ENCODE measurements at places on chromosomes 12 and 14.

- DNase-seq, result peak; percentile 22
These were observed 57.8 kb downstream of the TMEM117 start for GRCh38 chr12:43893670-43894069.

DNA sequence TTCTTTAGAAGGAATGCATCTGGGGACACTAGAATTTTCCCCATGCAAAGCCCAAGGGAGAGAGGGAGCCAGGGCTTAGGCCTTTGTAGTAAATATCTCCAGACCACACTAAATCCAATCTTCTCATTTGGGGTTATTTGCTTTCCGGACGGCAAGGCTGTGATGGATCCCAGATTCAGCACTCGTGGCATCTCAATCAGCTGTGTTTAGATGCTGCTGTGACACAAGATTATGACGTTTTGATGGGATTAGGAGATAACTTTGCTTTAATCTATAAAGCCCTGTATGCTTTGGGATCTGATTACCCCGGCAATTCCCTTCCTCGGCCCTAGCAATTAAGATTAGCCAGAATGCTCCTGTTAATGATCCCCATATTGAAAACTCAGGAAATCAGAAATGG is 686.7 kb upstream of the TBX3 start:
- DNase-seq, result no peak

GRCh38 chr14:68813318-68813838 is 20.5 kb upstream of the ZFP36L1 start:
- no peak for DNase-seq

- DNase-seq, result no peak
These were observed 221.2 kb upstream of the FLRT2 start for GRCh38 chr14:85308531-85309300.

DNA sequence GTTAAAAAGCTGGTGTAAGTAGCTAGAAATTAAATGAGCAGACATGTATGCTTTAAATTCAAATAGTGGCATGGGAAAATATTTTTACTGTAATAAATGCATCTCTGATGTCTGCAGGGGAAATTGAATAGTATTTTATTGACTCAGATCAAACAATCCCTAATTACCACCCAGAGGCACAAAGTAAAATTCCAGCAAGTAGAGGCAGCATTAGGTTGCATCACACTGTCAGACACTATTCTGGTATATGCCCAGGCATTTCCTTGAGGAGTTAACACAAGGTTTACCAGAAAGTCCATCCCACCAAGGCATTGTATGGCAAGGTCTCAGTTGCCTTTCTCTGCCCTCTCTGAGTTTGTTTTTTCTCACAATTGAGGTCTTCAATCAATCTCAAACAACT is 201.6 kb upstream of the KITLG start:
- peak; percentile 37 for DNase-seq

GRCh38 chr12:126897778-126898177 is 1369.2 kb upstream of the TMEM132C start:
- no peak for DNase-seq

- DNase-seq, result peak; percentile 65
These were observed 783 bp downstream of the CORO1C start for GRCh38 chr12:108730365-108731104.

- DNase-seq, result no peak
These were observed 17.6 kb downstream of the AVIL start for GRCh38 chr12:57800965-57801364.

DNA sequence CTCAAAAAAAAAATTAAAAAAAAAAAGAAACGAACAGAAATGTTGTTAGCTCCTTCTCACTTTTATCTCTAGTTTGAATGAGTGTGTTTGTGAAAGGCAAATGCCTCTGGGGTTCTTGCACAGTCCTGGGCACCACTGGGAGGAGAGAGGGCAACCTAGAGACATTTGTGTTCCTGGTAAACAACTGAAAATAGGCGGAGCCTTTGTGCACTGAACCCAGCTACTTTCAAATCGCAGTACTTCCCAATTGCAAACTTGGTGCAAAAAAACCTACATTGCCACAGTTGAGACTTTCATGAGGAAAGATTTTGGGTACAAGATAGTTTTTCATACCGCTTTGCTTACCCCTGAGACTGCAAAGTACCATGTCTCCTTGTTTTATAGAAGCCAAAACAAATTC is 430.0 kb downstream of the ZFP36L1 start:
- DNase-seq, result no peak

DNA sequence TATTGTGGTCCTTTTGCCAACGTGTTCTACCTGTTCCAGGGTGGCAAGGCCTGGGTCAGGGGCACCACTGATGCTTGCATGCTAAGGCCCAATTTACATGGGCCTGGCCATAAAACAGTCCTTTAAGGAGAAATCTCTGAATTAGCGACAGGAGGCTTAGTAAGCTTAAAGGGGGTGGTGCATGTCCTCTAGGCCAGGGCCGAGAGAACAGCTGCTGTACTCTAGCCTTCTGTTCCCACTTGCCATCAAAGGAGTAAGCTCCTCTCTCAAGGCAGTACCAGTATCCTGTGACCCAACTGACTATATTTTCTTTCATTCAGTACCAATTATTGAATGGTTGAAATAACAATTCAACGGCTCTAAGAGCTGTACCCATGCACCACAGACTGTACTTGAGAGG is 67.7 kb upstream of the ZDHHC17 start:
- DNase-seq, result no peak

DNA sequence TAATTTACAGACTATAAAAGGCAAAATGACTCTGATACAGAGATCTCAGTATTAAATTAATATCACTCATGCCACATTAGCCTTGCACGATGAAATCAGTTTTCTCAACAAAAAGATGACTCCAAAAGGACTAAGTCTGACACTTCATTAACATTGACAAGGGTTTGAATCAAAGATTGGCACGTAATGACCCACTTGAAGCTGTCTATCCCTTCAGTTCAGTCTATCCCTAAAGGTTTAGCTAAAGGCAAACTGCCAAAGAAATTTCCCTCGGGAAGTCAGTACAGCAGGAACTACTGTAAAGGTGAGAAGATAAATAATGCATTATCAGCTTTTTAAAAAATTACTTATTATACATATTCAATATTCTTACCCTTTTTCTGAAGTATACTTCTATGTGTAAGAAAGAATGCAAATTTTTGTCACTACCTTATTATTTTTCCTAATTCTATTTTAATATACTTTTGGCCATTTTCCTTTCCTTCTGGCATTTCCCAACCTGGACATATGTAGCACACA is 127.1 kb downstream of the NELL2 start:
- DNase-seq, result no peak

GRCh38 chr14:77498120-77498979 is at the start of gene ISM2:
TSS of gene ISM2 (minus strand) at chr14:77498816. CDS start at chr14:77498793, 23 bp downstream.
- DNase-seq, result peak; percentile 23

GRCh38 chr12:74401966-74402365 is 135.7 kb upstream of the ATXN7L3B start:
- DNase-seq, result no peak

DNA sequence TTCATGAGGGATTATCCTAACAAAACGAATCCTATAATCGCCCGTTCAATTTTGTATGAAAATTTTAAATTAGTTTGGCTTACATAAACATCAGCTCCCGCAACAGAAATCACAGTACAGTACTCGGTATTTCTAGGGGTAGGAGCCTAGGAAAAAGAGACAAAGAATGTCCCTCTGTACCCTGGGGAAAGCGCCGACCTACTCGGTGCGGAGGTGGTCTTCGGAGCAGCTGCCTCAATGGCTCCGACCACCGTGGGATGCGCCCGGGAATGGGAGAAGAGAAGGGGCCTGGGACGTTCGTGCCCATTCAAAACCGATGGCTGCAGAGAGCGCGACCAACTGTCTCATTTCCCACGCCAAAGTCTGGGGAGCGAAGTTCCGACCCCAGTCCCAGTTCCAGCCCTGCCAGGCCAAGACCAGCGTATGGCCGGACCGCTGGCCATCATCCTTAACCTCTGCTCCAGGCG is 618 bp downstream of the GNPNAT1 start:
- DNase-seq, result no peak

DNA sequence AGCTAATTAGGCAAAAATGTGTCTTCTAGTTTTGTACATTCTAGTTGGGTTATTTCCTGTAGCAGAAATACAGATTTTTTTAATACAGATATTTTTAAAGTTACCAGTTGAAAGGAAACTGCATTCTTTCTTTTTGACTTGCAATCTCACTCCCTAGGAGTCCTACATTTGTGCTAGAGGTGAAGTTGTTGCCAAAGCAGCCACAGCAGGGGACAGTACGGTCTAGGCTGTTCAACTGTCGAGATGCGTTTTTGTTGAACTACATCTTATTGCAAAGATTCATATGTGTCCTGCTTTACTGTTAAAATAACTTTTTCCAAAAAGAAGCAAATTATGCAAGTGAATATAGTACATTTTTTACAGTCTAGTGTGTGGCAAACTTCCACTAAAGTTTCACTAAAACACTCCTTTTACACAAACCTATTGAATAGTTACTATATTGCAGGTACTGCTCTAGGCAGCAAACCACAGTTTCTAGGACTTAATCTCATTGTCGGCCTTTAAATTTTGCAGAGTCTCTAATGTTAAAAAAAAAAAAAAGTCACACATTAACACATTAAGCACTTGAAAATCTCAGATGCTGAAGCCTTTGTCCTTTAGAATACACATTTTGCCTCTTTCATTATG is 30.2 kb upstream of the SRGAP1 start:
- no peak for DNase-seq

DNA sequence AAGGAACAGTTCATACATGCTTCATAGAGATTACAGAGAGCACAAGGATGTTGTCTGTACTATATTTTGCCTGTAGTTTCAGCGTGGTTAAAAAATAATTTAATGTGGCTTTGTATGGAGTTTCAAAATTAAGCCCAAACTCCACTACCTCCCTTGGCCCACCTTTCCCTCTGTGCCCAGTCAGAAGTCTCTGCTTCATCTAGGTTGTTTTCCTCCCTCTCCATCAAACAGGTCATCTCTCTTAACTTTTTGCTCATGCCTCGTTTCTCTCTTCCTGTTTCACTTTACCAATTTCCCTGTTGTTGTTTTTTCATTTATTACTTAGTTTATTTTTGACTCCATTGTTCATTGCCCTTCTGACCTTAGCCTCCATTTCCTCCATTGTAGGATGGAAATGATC is 94.9 kb upstream of the NEDD1 start:
- DNase-seq, result no peak

DNA sequence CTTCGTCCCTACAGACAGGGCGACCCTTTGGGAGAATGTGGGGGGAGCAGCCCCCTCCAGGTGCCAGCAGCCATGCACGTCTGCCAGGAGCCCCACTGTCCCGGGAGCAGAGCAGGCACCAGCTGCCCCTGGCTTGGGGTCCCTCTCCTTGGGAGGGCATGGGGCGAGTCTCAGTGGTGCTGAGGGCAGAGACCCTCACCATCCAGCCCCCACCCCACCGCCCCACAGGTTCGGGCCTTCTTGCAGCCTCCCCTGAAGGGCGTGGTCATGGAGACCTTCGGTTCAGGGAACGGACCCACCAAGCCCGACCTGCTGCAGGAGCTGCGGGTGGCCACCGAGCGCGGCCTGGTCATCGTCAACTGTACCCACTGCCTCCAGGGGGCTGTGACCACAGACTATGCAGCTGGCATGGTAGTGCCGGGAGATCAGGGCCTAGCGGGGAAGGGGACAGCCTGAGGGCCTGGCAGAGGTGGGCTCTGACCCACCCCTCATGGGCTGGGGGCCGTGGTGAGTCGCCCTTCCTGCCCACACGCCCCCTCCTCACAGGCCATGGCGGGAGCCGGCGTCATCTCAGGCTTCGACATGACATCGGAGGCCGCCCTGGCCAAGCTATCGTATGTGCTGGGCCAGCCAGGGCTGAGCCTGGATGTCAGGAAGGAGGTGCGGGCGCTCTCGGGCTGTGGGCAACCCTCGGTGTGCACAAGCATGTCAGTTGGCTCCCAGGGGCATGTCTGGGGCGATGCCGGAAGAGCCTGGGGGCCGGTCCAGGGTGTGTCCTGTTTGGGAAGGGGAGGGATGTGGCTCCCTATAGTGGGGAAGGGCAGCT is 18.8 kb downstream of the ASPG start:
- no peak for DNase-seq

DNA sequence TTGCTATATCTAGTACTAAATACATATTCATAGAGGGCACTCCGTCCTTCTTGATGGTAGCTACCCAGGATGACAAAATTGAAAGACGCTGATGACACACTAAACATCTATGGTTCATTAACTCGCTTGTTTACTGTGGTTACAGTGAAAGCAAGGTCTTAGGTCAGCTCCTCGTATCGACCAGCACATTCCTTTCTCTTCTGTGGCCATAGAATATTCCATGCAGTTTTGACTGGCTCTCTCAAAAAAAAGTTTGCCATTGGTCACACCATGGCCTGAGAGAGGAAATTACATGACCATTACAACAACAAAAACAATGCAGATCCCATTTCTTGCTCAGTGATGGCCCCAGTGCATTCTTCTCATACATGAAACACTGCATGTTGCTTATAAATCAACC is 411.4 kb upstream of the SOX5 start:
- no peak for DNase-seq

DNA sequence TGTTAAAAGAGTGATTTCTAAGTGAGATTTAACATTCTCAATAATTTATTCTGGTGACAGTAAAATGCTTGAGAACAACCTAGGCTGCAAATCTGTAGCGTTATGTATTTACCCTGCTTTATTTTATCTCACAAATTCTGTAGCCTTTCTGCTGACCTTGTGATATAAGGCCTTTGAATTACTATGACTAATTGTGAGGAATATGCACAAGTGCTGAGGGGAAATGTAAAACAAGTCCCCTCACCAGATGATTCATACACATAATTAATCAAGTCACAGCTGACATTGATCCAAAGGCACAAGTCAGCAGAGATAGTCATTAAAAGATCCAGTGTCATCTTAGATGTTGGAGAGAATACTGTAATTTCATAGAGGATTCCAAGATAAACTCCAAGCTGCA is 992.7 kb upstream of the USP15 start:
- DNase-seq, result no peak

- DNase-seq, result no peak
These were observed 66.3 kb downstream of the SCARB1 start for GRCh38 chr12:124797321-124797720.

GRCh38 chr12:130761537-130762318 is 45.6 kb upstream of the RIMBP2 start:
- DNase-seq, result peak; percentile 53

DNA sequence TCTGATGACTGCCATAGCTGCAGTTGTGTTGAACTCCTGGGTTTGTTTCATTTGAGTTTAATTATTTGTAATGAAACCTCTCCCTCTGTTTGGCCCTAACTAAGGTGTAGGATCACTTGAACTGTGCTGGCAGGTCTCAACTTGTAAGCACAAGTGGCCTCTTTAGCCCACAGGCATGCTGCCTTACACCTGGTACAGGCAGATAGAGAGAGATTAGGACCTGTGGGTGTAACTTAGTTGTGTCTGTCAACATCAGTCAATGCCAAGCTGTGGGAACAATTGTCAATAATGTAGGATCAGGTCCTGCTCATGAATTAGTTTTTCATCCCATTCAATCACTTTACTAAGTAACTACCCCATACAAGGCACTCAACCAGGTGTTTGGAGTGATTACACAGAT is 263.0 kb upstream of the G2E3 start:
- DNase-seq, result no peak

- peak; percentile 48 for DNase-seq
These were observed 157.1 kb upstream of the CCND2 start for GRCh38 chr12:4116251-4117111.

- peak; percentile 34 for DNase-seq
These were observed 44.2 kb downstream of the TTC8 start for GRCh38 chr14:88868558-88869159.

Measured in fibroblast of the aortic adventitia (primary cell).